ENCODE measurements at places on chromosomes 11 and 22.

DNA sequence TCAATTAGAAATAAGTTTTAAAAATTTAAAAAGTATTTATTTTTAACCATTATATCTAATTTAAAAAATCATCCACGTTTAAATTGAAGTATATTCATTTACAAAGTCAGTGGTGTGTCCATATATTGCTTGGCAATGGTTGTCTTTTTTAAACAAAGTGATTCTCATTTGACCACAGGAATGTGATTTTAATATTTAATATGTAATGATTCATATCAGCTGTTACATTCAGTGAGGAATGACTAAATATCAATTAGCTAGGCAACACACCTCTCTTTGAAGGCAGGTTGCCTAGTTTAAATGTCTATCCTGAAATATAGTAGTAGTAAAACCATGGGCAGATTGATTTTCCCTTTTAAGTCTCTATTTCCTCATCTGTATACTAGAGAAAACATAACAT is 392.2 kb upstream of the CCDC179 start:
- DNase-seq: no peak

- DNase-seq: no peak
Measured at GRCh38 chr11:230431-230830, 5.7 kb downstream of the SIRT3 start.

- DNase-seq: no peak
Measured at GRCh38 chr11:7617032-7617431, 56.3 kb downstream of the CYB5R2 start.

DNA sequence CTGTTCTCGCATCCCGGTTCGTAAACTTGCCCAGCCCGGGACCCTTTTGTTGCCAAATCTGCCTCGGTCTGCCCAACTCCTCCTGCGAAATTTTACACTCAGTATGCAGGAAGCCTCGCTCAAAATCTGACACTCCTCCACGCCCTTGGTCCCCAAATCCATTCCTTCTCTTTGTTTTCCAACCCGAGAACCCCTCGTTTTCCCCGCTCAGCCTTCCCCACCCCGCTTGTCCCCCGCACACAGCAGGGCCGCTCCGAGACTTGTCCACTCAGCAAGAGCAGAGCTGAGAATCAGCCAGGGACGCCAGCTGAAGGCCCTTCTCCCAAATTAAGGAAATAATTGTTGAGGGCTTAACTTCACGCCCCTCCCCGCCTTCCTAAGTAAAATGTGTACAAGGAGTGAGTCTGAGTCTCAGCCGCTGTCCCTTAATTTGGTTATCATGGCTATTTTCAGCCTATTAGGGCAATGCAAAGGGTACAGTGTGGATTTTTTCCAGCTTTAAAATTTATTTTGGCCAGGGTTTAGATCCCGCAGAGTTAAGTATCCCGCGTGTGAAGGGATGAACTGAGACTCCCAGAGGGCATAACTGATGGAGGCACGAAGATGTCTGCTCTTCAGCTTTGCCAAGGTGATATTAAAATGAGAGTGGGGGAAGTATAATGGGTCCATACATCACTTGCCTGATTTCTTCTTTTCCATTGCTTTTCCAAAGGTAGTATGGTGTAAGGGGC is 581 bp upstream of the FBXO3 start:
- no peak for DNase-seq

GRCh38 chr22:46969961-46970360 is 207.5 kb downstream of the TBC1D22A start:
- no peak for DNase-seq

DNA sequence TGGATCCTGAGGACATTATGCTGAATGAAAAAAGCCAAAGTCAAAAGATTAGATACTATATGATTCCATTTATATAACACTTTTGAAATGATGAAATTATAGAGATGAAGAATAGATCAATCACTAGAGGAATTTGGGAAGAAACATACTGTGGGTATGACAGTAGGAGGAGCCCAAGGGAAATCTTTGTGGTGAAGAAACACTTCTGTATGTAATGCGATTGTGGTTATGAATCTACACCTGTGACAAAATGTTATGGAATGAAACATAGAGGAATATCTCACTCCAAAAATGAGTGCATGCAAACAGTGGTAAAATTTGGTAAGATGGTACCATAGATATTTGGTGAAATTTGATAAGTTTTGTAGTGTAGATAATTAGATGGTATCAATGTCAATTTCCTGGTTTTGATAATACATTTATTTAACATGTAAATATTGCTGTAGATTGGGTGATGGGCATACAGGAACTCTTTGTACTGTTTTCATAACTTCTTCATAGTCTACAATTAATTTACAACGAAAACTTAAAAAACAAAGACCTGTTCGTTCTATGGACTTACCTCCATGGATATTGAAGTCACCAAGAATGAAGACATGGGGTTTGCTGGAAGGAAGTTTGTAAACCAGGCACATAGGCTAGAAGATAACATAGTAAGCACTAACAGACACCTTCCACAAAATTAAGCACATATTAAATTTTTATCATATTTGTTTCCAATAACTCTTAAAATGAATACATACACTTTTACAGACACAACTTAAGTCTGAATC is 11.5 kb downstream of the MRGPRX1 start:
- no peak for DNase-seq

DNA sequence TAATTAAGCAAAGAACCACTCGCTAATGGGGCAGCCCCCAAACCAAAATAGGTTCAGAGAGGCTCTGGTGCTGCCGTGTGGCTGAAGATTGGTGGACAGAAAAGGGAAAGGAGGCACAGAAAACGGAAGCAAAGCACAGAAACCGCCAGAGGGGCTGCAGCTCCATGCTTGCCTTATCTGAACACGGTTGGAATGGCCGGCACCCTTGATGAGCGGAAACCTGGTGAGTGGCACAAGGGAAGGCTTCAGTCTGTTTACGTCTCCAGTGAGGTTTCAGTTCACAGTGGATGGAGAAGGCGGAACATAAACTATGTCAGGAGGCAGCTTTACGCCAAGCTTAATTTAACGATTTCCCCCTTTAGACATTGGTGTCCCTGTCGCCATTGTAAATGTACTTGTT is 5.2 kb upstream of the PRR33 start:
- DNase-seq: no peak

DNA sequence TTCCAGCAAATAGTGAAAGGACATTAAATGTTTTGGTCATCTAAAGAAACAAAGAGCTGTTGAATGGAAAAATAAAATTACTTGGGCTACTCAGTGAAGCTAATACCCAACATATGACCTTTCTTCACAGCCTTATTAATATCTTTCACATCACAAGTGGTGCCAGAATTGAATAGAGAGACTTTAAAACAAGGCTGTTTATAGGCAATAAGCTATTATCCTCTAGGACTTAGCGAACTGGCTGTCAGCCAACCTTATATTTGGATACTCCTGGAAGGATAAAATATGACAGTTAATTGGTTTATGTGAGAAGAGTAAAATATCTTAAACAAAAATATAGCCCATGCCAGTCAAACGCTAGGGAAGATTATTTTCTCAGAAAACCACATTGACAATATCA is 225.5 kb upstream of the BLID start:
- no peak for DNase-seq

- no peak for DNase-seq
Measured at GRCh38 chr11:85821636-85822035, 10.7 kb upstream of the SYTL2 start.
